Common myeloid progenitor, CD34-positive (primary cell): ENCODE measurements at places on chromosomes 5 and 9.
A peak's percentile ranks its signal among the peaks of the same experiment; 100 is the strongest.

GRCh38 chr5:159887050-159887449, 29.2 kb upstream of the ADRA1B start:
- DNase-seq, result no peak

- DNase-seq, result no peak
These were observed 24.4 kb upstream of the CYFIP2 start for GRCh38 chr5:157241483-157241882.

GRCh38 chr9:83520292-83520691, 17.9 kb downstream of the FRMD3 start:
- DNase-seq, result no peak

GRCh38 chr5:179237770-179238627, 107.3 kb downstream of the ADAMTS2 start:
- no peak for DNase-seq

DNA sequence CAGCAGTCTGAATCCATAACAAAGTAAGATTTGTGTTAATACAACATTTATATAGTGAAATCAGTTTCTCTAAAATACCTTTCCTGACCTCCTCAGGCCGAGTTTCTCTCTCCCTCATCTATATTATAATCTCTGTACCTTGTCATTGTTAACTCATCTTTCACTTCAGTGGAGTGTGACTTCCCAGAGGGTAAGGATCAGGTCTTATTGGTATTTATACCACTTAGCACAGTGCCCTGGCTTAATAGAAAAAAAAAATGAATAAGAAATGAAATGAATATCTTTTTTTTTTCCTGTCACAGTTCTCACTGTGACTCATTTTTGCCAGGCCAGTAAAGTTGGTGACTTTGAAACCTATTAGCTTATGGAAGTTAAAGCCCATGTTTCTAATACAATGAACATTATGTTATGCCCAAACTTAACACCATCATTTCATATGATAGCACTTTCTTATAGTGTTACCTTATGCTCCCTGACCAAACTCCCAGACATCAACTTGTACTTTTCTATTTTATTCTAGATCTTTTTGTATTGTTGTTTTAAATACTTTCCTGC, 90.1 kb downstream of the NR3C1 start:
- DNase-seq, result no peak

- DNase-seq, result peak; percentile 22
These were observed 18.5 kb upstream of the FKTN start for GRCh38 chr9:105539452-105539851.

GRCh38 chr5:149854866-149855265, 89.7 kb downstream of the PDE6A start:
- DNase-seq, result no peak

- DNase-seq, result no peak
These were observed 10.2 kb upstream of the NFIB start for GRCh38 chr9:14323985-14324650.

DNA sequence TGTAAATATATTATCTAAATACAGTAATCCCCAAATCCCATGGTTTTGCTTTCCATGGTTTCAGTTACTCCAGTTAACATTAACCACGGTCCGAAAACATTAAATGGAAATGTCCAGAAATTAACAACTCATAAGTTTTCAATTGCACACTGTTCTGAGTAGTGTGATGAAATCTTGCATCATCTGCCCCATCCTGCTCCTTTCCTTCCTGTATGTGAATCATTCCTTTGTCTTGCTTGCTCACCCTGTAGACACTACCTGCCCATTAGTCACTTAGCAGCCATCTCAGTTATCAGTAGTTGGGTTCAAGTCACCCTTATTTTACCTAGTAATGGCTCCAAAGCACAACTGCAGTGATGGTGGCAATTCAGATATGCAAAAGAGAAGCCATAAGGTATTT, 1568.5 kb upstream of the WWC1 start:
- DNase-seq, result no peak

DNA sequence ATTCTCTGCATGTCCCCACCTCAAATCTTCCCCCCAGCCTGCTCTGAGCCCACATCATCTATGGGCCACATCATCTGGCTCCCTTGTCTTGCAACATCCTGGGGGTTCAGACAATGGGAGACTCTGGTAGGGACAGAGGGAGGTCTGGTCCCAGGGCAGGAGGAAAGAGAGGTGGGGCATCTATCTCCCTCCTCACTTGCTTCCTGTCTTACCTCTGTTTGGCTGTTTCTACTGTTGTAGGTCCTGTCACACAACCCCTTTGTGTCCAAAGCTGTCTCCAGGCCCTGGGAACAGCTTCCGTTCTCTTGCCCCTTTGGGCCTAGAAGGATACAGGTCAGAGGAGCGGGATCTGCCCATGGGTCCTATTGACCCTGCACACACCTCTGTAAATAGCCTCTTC, 227.2 kb downstream of the NSG2 start:
- no peak for DNase-seq

DNA sequence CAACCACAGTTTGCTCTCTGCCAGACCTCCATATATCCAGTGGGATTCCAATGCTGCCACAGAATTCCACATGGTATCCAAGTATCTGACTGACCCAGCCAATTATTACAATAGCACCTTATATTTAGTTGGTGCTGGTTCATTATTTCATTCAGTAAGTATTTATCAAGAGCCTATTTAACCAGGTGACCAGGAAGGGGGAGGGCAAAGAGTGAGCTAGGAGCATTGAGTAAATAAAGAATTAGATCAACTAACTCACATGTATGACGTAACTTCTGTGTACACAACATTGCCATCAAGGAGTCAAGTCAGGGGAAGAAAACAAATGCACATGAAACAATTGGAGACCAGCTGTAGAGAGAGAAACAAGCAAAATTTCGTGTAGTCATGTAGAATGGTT, 207.1 kb upstream of the PAPPA start:
- DNase-seq, result no peak

GRCh38 chr5:131671409-131671808, 36.4 kb upstream of the RAPGEF6 start:
- DNase-seq, result no peak

- DNase-seq, result no peak
These were observed 49.5 kb upstream of the SUSD1 start for GRCh38 chr9:112224401-112225289.

- no peak for DNase-seq
These were observed 123.8 kb upstream of the VLDLR start for GRCh38 chr9:2497666-2498400.

- DNase-seq, result peak; percentile 46
These were observed 22.2 kb upstream of the GLDC start for GRCh38 chr9:6667633-6668280.

DNA sequence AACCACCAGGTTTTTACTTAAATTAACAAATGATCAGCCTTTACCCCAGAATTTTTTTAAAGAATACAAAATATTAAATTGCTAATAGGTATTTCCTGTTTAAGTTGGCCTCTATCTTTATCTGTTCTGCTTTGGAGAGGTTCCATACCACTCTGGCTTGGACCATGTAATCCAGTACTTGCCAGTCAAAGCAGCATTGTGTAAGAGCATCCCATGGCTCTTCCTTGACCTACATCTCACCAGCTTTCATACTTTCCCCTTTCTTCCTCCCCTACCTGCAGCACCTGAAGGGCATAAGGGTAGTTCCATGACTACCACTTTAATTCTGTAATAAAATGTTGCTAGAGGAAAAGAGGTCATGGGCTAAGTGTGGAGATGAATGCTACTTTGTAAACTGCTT, 140.8 kb upstream of the MTAP start:
- DNase-seq, result no peak
